Stimulated activated CD4-positive, alpha-beta T cell treated with anti-CD3 and anti-CD28 coated beads, Interleukin-4, amount 100 ng/mL, for 24 hours (primary cell): ENCODE measurements at places on chromosomes 2 and 18.
A peak's percentile ranks its signal among the peaks of the same experiment; 100 is the strongest.

DNA sequence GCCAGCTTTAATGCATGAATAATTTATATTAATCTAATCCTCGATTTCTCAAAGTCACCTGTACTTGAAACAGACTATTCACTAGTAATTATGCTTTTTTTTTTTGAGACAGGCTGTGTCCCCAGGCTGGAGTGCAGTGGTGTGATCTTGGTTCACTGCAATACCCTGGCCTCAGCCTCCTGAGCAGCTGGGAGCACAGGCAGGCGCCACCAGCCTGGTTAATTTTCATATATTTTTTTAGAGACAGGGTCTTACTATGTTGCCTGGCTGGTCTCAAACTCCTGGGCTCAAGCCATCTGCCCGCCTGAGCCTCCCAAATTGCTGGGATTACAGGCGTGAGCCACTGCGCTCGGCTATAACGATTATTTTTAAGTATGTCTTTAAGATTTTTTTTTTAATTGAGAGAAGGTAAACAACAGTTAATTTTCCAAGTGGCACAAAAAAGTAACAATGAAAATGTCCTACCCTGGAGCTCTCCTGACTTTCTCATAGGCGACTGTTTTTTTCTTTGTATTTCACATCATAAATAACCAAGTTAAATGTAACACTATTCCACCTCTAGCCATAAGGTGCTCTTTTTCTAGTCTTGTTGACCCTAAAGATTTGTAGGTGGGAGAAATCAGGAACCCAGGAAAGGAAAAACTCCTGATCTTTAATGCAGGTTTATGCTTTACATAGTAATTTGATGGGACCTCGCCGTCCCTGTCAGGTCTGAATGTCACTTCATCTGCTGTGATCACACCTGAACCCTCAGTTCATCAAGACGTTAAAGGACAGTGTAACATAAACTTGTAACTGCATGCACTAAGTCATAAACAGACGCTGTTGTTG is 1.3 kb upstream of the ANKRD12 start:
- no peak for DNase-seq

- no peak for DNase-seq
These were observed 10.3 kb downstream of the PSME4 start for GRCh38 chr2:53960476-53960875.

GRCh38 chr2:1517786-1518185 is 104.5 kb downstream of the TPO start:
- DNase-seq, result no peak

GRCh38 chr2:37982147-37982582 is 57.1 kb downstream of the RMDN2 start:
- DNase-seq, result peak; percentile 64

GRCh38 chr2:71385012-71385411 is 53.4 kb downstream of the ZNF638 start:
- no peak for DNase-seq

DNA sequence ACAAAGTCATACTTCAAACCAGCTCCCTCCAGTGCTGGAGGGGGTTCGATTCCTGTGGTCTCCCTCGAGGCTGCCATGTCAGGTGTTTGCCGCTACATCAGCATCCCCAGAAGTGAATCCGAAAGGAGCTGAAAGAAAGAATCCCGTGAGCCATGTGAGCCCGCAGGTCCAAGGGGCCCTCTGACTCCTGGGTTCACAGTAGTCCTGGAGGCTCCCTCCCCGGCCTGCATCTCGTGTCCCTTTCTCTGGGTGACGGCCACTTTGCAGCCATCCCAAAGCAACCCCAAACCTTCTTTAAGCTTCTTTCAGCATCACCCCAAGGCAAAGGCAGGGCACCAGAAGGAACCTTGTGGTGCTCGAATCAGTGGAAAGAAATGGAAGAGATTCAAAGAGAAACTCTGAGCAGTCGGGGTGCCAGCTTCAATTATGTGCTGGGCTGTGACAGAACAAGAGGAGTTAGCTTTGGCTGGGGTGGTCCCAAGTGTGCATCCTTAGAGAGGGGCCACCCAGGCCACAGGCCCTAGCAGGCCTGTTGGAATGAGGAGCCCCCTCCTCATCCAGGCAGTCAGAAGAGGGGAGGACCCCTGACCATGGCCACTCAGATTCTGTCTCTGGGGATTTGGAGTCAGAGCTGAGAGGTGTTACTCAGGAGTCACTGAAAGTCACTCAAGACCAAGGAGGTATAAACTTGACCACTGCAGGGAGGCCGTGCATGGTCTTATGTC is 59.7 kb downstream of the CIB4 start:
- no peak for DNase-seq
